ENCODE measurements at places on chromosomes 3 and 15.
A peak's percentile ranks its signal among the peaks of the same experiment; 100 is the strongest.

DNA sequence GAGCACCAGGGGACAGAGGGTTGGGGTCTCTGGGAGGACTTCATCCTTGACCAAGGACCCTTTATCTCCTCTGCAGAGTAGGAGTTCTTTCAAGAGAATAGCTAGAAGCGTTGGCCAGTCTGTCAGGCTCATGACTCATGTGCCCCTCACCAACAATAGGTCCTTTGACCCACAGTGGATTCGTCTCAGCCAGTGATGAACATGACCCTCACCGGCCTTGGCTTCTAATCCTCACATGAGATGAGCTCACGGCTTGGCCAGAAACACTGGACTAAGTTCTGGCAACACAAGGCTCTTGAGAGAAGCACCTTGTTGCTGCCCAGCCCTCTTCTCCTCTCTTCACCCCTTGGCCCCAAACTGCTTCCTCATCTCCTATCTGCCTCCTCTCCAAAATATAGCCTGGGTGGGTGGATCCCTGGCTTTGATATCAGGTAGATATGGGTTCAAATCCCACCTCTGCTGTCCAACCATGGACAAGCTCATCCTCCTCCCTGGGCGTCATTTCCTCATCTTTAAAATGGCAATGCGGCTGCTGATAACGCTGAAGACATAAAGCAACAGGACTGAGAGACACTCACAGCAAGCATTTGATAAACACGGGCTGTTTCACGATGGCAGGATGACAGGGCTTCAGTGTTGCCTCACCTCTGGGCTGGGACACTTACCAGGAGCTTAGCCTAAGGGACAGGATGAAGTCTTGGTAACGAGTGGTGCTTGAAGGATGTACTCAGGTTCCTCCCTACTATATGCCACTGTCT is 446.7 kb upstream of the PROK2 start:
- no peak for DNase-seq

DNA sequence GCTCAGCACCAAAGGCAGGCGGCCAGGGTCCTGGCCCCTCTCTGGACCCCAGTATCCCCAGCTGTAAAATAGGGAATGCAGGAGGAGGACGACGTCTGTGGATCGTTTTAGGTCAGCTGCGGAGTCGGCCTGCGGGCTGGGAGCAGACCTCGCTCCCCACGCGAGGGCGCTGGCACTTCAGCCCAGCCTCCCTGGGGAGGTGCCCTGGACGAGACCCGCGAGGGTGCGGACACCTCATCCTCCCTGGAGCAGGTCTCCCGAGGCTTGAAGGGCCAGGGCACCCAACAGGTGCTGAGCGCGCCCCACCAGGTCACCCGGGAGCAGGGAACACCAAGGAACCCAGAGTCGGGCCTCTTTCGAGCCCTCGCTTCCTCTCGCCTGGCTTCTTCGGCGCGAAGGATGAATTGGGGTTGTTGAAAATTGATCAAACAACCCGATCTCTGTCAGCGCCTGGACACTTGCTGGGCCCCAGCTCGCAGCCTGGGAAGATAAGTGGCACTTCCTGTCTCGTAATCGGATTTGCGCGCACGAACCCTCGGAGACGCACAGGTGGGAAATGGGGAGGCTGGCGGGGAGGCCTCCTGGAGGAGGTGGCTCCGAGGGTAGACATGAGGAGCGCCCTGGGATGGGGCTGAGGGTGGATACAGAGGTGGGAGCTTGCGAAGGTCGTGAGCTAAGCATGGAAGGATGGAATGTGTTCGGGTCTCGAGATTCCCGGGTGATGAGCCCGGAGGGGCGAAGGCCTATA is 588 bp upstream of the VIPR1 start:
- DNase-seq = no peak

GRCh38 chr3:197881970-197882338 is 68.0 kb upstream of the RPL35A start:
- no peak for DNase-seq

DNA sequence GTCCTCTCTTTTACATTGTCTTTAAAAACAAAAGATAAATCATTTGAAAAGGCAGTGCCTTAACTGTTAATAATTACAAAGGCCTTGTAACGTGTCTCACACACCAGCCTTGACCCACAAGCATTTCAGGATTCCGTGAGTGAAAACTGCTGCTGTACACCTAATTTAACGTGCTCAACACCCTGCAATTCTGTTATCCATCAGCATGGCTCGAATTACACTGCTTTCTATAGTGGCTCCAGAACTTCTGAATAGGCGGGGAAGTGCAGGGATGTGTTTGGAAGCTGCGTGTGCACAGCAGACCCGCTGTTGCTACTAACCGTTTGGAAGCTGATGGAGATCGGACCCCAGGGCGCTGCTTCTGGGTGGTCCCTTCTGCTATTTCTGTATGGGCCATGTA is 9.9 kb upstream of the ETFA start:
- DNase-seq = no peak

- DNase-seq = no peak
Measured at GRCh38 chr15:54011656-54012055, 33.4 kb downstream of the UNC13C start.

DNA sequence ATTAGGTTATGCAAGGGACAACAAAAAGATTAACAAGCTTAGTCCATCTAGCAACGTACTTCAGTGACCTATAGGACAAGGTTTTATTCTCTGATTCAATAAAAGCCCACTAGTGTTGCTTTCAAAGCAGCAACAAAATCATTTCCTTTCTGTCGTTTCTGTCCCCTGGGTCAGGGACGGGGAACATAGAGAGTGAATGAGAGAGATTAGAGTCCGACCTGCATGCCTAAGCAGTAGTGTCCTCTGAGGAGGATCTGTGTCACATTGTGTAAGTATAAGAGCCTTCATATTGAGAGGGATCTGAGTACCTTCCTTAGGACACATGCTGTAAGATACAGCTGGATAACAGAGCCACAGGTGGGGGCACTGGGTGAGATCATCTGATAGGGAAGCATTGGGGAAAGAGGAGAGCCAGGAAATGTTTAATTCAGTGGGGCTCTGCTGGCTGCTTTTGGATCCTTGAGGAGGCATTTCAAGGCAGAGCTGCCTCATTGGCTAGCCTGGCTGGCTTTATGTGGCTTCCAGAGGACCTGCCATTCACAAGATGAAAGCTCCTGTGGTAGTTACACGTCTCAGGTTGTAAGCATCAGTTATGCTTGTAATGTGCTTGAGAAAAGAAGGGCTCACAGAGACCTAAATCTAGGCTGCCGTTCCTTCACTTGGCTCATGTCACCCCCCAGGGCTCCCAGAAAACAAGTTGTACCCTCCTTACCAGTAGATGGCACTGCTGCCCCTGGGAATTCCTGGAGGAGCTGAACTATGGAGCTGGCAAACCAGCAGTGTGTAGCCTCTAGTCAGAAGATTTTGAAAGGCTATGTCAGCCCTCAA is 2.7 kb downstream of the TMEM108 start:
- DNase-seq = peak; percentile 21

GRCh38 chr3:169058681-169059080 is 604.8 kb downstream of the MECOM start:
- DNase-seq = no peak

DNA sequence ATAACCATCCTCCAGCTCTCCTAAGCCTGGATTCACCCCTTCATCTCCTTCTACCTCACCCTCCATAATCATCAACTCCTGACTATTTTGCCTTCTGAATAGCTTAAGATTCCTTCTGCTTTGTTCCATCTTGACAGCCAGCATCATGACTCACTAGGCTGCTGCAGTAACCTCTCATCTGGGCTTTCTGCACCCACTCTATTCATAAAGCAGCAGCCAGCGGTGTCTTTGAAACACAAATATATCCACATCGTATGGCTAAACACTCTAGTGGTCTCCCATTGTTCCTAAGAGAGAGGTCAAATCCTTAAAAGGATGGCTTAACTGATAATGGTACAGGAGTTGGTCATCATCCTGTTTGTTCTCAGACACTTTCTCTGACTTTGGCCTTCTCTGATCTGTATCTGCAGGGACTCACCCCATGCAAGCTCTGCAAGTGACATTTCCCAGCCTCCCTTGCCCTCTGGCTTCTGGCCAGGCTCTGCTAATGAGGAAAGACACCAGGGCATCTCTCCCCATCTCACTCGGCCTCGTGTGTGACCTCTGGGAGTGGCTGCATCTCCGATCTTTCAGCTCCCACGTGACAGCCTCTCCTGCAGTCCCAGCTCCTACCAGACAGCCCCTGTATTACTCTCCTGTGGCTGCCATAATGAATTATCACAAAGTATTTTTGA is 6.2 kb downstream of the GRK7 start:
- DNase-seq = no peak

- DNase-seq = no peak
Measured at GRCh38 chr15:63436872-63437375, 55.3 kb upstream of the CA12 start.

GRCh38 chr15:72402726-72403125 is 4.6 kb downstream of the TMEM202 start:
- no peak for DNase-seq

- DNase-seq = no peak
Measured at GRCh38 chr15:75663931-75664421, 16.3 kb downstream of the SNX33 start.

DNA sequence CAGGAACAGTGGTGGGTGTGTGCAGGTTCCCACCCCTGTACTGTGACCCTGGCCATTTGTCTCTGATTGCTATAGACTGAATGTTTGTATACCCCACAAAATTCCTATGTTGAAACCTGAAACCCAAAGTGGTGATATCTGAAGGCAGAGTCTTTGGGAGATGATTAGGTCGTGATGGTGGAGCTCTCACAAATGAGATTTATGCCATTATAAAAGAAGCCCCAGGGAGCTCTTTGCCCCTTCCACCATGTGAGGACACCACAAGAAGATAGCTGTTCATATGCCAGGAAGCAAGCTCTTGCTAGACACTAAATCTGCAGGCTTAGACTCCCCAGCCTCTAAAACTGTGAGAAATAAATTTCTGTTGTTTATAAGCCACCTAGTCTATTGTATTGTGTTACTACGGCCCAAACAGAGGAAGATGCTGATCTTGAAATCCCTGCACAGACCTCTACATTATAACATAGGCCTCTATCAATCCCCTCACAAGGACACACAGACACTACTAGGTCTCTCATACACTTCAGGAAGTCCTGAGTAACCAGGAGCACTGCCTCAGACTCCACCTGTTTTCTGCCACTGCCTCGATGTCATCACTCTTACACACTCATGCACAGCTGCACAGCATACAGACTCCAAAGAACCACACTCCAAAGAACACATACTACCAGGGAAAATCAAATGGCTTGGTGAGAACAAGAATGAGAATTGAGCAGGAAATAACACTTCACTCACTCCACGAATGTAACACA is 14.7 kb downstream of the IGSF11 start:
- no peak for DNase-seq

DNA sequence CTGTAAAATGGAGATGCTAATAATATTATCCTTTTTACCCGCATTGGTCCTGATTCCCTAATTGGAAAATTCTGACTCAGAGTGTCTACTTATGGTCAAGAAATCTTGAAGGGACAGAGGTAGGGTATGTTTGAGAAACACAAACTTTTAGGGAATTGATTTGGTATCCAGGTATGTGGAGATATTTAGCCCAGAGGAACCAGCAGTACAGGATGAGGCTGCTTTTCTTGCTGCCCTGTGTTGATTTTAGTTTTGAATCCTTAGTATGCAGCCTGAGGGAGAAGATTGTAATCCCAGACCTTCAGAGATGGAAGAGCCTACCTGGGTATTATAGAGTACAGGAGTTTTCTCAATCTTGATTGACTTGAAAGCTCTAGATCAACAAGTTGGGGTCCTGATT is 569.1 kb downstream of the PDCD6IP start:
- DNase-seq = no peak

GRCh38 chr3:154987846-154988245 is 92.3 kb upstream of the MME start:
- DNase-seq = no peak

GRCh38 chr3:98807561-98807960 is 44.4 kb downstream of the ST3GAL6 start:
- DNase-seq = no peak

GRCh38 chr3:67044955-67045354 is 46.8 kb downstream of the KBTBD8 start:
- DNase-seq = no peak

DNA sequence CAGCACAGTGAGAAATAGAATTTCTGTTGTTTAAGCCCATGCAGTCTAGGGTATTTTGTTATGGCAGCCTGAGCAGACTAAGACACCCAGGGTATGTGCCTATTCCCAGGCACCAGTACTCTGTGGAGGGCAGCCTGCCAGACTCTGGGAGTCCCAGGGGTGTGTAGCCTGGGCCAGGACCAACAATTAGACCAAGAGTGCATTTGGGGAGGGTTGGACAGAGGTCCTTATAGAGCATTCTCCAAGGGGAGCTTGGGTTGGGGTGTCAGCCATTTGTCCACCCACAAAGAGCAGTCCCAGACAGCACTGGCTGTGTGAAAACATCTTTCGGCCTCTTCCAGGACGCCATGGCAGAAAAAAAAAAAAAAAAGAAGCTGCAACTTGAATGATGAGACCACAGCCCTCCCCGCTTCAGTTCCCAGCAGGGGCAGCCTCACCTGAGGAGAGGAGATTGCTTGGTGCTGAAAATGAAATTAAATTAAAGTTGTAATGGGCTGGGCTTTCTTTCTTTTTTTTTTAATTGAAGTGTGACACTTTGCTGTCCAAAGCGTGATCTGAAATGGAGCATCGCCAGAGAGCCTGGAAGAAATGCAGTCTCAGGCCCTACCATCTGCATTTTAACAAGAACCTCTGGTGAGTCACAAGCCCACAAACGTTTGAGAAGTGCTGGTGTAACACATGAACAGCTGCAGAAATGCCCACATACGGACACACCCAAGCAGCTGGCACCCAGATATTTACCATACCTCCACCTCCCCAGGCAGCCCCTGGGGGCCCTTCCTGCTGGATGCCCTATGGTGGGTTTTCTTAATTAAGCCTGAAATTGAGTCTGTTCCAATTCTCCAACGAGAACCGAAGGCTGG is 21.3 kb upstream of the CAV3 start:
- DNase-seq = no peak

GRCh38 chr3:188581792-188582191 is 427.8 kb downstream of the LPP start:
- no peak for DNase-seq

- DNase-seq = no peak
Measured at GRCh38 chr15:29860872-29861271, 38.6 kb upstream of the TJP1 start.

GRCh38 chr15:73686781-73687256 is 2.6 kb downstream of the CD276 start:
- DNase-seq = no peak

DNA sequence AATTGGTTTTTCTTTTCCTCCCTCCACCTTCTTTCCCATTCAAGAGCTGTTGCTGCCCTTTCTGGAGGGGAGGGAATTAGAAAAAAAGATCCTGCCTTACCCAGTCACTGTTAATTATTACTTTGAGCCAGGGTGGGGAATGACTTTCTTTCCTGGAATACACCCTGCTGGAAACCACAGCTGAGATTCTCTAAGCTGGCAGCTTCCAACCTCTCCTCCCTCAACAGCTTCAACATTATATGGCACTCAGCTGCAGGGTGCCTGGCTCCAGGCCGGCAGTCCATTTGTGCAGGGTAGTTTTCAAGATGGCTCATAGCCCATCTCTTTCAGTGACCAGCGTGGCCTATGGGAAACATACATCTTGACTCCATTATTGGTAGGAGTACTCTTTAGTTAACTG is 105.8 kb downstream of the UBE3A start:
- DNase-seq = no peak

GRCh38 chr3:41317718-41318117 is 118.4 kb downstream of the CTNNB1 start:
- DNase-seq = no peak

- DNase-seq = peak; percentile 64
Measured at GRCh38 chr3:189394599-189395121, 222.9 kb downstream of the TPRG1 start.

Measured in GM12878 (cell line).